ENCODE measurements at places on chromosomes 1 and 21. TPM values are rescaled to one million over a fixed set of nuclear protein-coding genes. Genes with fewer than 3 reads are reported as not detected.

Gene HSPB7
- total RNA-seq: not detected

Gene FAM177B
- total RNA-seq: 0.60 TPM

Gene CGN
- total RNA-seq: 0.17 TPM

Gene IRF6
- not detected for total RNA-seq

Gene ROR1
- not detected for total RNA-seq

Gene ATAD3C
- 0.69 TPM for total RNA-seq

GRCh38 chr1:28507247-28507645 is 1.4 kb downstream of the RCC1 start:
- no peak for DNase-seq

- no peak for DNase-seq
Measured at GRCh38 chr1:112791723-112792104, 76.6 kb upstream of the PPM1J start.

DNA sequence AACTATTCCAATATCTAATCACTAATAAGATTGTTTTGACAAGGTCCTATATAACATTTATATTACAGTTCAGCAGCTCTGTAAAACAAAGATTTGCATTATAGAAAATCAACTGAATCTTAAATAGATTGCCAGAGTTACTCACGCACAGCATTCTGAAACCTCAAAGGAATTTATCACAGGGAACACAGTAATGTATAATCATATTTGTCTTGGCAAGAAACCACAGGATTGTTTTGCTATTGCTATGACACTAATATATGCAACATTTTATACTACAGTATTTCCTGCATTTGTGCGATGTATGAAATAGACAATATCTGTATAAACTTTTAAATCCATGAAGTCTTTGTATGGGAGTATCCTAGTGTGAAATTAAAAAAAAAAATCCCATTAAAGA is 101.4 kb downstream of the PLPPR5 start:
- DNase-seq: no peak

DNA sequence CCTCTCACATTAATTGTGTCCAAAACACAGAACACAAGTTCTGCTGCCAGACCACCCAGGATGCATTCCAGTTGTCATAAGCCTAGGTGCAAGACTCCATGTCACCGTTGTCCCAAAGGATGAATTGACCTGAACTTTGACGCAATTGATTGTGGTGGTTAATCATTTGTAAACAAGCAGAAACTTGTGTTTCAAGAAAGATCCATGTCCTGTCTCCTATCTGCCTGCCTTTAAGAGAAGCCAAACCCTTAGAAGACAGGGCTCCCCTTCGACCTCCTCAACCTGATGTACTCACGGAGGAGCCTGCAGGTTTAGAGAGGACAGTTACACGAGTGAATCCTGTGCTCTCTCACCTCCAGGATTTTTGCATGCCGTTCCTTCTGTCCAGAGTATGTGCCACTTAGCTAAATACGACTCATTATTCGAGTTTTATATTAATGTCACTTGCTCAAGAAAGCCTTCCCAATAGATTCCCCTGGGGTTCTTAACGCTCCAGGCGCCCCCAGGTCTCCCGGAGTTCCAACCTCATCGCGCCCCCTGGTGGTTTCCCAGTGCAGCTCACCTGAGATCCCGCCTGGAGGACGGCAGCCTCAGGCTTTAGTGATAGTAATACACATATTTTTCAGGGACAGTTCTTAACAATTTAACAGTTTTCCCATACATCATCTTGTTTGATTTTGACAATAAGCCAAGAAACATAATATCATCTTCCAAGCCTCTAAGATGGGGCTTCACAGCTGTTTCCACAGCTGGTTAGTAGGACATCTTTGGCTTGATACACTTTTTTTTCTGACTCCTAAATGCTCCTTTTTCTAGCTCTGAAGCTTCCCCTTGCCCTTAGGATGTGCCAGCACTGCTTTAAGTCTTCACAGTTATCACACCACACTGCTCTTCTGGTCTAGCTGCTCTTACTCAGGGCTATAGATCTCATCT is 2.4 kb upstream of the C8B start:
- DNase-seq: no peak

GRCh38 chr1:211327346-211327921 is 801 bp downstream of the TRAF5 start:
- peak; percentile 47 for DNase-seq

Data from activated CD4-positive, alpha-beta T cell treated with anti-CD3 and anti-CD28 coated beads, Interleukin-2, amount 10 ng/mL, durations not matched to agents 7 days and 5 days (primary cell).